ENCODE measurements at places on chromosomes 16 and 17. TPM values are rescaled to one million over a fixed set of nuclear protein-coding genes. Genes with fewer than 3 reads are reported as not detected.

SLC46A1 gene
- total RNA-seq = 8.1 TPM

MYL4 gene
- not detected for total RNA-seq

SHISA9 gene
- 0.18 TPM for total RNA-seq

P2RX1 gene
- total RNA-seq = 0.13 TPM

AIPL1 gene
- total RNA-seq = not detected

DDX52 gene
- 48.7 TPM for total RNA-seq

TMEM98 gene
- 0.57 TPM for total RNA-seq

KRTAP9-4 gene
- total RNA-seq = not detected

MYH11 gene
- not detected for total RNA-seq

HS3ST3A1 gene
- 7.2 TPM for total RNA-seq

All from activated T-helper 1 cell treated with anti-CD3 and anti-CD28 coated beads, Interleukin-12 subunit alpha, Interleukin-12 subunit beta, Interleukin-2, Interleukin-4 antibody, amounts not matched to agents 30 ng/mL and 10 ng/mL and 1 ng/mL, durations not matched to agents 14 hours and 24 hours and 36 hours (primary cell).